ENCODE measurements at places on chromosomes 5 and 9. TPM values are rescaled to one million over a fixed set of nuclear protein-coding genes. Genes with fewer than 3 reads are reported as not detected.

Gene FCHO2
- polyA plus RNA-seq = 9.5 TPM

Gene DMRT3
- polyA plus RNA-seq = not detected

Gene NPDC1
- 91.9 TPM for polyA plus RNA-seq

Gene SH3PXD2B
- 3.6 TPM for polyA plus RNA-seq

Gene TXNDC8
- not detected for polyA plus RNA-seq
